ENCODE measurements at places on chromosomes 16 and 17.

DNA sequence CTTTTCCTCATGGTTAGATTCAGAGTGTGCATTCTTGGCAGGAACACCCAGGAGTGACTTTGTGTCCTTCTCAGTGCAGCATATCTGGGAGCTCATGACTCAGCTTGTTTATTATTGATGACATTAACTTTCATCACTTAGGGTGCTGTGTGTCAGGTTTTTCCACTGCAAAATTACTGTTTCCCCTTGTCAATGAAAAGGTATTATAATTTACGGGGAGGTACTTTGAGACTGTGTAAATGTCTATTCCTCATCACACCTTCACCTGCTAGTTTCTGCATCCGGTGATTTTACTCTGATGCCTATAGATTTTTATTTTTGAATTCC, 50.5 kb downstream of the WWP2 start:
- no peaks in the 10 kb centered on the region for H3K4me1 ChIP-seq
- no peaks in the 10 kb centered on the region for H3K27me3 ChIP-seq
- peaks cover 6% of the 10 kb centered on the region for H3K36me3 ChIP-seq
- H3K27ac ChIP-seq, result no peak overlapping the region
- DNase-seq, result no peak

GRCh38 chr17:17097763-17098345, 55.6 kb downstream of the MPRIP start:
- no peak overlapping the region for H3K4me3 ChIP-seq
- H3K4me1 ChIP-seq, result no peaks in the 10 kb centered on the region
- no peak overlapping the region for H3K27ac ChIP-seq
- no peak for DNase-seq

DNA sequence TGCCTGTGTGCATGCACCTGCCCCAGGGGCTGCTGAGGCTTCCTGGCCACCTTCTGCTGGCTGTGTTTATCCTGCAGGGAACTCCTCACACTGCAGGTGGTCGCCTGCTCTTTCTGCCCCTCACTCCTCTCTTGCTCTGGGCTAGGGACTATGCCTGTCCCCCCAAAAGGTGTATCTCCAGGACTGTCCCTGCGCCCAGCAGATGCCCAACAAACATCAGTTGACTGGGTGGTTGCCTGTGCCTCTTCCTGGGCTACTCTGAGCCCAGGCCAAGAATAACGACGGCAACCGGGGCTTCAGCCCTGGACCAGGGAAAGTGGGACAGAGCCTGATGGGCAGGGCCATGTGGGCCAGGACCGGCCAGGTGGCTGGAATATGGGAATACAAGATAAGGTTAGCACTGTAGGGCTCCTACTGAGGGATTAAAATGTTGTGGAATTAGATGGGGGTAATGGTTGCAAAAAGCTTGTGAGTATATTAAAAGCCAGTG, 55.4 kb downstream of the VAC14 start:
- peaks cover 3% of the 10 kb centered on the region for H3K36me3 ChIP-seq
- H3K4me3 ChIP-seq, result no peak overlapping the region
- H3K27me3 ChIP-seq, result no peaks in the 10 kb centered on the region
- no peak for DNase-seq
- no peak overlapping the region for H3K27ac ChIP-seq

- H3K4me1 ChIP-seq, result peaks cover 12% of the 10 kb centered on the region
- H3K4me3 ChIP-seq, result no peak overlapping the region
- DNase-seq, result no peak
- H3K36me3 ChIP-seq, result peaks cover 9% of the 10 kb centered on the region
- H3K27ac ChIP-seq, result no peak overlapping the region
Observed at GRCh38 chr17:75695830-75696271, 25.4 kb upstream of the ITGB4 start.

DNA sequence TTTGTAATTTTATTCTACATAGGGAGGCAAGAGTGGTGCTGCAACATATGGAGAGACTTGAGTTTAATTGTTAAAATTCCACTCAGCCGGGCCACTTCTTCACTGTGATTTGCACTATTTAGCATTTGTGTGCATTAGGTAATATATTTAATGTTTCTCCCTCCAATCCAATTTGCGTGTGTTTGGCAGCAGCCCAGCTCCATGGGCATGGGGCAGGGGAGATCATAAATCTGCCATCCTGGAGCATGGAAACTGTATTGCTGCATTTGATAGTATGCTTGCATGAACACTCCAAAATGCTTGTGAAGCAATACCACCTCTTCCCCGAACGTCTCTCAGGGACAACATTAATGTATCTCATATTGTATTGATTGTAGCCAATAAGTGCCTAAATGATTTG, 339.1 kb upstream of the RBFOX1 start:
- H3K27me3 ChIP-seq, result no peaks in the 10 kb centered on the region
- DNase-seq, result no peak
- no peak overlapping the region for H3K27ac ChIP-seq
- no peaks in the 10 kb centered on the region for H3K36me3 ChIP-seq
- no peak overlapping the region for H3K4me3 ChIP-seq

DNA sequence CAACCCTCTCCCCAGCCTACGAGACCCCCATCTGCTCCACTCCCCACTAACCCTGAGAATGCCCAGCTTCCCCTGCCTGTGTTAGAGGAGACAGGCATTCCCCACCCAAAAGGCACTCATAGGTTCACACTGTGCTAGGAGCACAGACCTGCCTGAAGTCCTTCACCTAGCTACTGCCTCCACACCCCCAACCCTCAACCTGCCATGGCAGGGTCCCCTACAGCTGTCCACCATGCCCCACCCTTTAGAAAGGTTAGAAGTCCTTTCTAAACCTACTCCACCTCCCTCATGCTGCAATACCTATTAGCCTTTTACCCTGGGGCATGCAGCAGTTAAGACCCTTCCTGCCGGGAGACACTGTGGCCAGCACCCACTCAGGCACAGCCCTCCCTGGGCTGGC, 9.1 kb downstream of the SRCIN1 start:
- no peaks in the 10 kb centered on the region for H3K36me3 ChIP-seq
- peaks cover 95% of the 10 kb centered on the region for H3K27me3 ChIP-seq
- DNase-seq, result no peak

DNA sequence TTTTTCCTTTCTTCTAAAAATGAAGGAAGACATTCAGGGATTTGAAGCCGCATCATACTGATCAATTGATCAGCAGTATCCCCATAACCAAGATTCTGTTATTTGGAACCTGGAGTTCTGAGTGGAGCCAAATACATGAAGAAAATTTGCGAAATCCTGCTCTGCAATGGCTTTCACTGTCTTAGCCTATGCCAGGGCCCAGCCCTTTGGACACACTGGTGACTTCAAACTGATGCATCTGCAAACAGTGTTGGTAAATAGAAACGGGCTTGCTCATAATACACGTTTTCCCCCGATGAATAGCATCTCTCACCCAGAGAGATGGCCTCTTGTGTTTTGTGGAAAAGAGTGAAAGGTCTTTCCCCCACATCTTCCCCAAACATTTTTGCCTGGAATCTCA, 87.6 kb upstream of the TOX3 start:
- H3K4me3 ChIP-seq, result no peak overlapping the region
- H3K27ac ChIP-seq, result no peak overlapping the region
- no peaks in the 10 kb centered on the region for H3K4me1 ChIP-seq
- no peaks in the 10 kb centered on the region for H3K27me3 ChIP-seq
- DNase-seq, result no peak

GRCh38 chr17:15289285-15290183, 24.4 kb upstream of the PMP22 start:
- H3K27me3 ChIP-seq, result peaks cover 16% of the 10 kb centered on the region
- no peak overlapping the region for H3K4me3 ChIP-seq
- H3K27ac ChIP-seq, result no peak overlapping the region

GRCh38 chr17:31415004-31415454, 23.6 kb downstream of the RAB11FIP4 start:
- H3K4me1 ChIP-seq, result no peaks in the 10 kb centered on the region
- no peak overlapping the region for H3K4me3 ChIP-seq
- no peaks in the 10 kb centered on the region for H3K36me3 ChIP-seq
- no peak overlapping the region for H3K27ac ChIP-seq
- DNase-seq, result no peak

DNA sequence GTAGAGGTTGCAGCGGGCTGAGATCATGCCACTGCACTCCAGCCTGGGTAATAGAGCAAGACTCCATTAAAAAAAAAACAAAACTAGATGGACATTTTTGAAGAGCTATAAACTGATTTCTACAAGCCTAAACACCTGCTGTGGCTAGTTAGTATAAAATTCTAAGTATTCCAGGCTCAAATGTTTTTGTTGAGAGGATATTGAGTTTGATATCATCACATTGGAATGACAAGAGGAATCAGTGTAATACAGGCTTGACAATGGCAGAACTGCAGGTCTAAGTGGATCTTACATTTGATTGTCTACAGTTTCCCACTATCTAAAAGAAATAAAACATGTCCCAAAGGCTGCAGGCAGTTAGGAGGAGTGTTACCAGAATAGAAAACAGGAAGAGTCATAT, 23.9 kb upstream of the DLX3 start:
- peaks cover 41% of the 10 kb centered on the region for H3K27me3 ChIP-seq
- DNase-seq, result no peak
- no peak overlapping the region for H3K4me3 ChIP-seq
- no peaks in the 10 kb centered on the region for H3K36me3 ChIP-seq
- no peak overlapping the region for H3K27ac ChIP-seq

DNA sequence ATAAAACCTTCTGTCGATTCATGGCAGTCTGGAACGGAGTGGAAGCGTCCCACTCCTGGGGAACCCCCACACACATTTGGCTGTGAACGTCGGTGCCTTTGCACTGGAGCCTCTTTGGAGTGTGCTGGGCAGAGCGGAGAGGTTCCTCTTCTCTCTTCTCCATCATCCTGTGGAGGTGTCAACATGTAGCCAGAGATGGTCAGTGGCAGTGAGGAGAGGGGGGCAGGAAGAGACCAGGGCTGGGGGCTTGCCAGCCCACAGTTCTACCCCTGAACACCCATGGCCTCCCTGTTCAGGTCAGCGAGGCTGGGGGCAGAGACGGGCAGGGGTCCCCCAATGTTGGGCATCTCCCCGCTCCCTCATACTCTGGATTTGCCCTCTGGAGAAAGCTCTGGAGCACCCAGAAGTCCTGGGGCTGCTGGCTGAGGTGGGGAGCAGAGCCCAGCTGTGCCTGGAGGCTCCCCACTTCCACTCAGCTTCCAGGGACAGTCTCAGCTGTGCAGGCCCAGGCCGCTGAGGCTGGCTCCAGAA, 223.7 kb downstream of the SEC14L1 start:
- no peak overlapping the region for H3K4me3 ChIP-seq
- H3K27me3 ChIP-seq, result peaks cover 7% of the 10 kb centered on the region
- no peaks in the 10 kb centered on the region for H3K36me3 ChIP-seq
- H3K4me1 ChIP-seq, result peaks cover 25% of the 10 kb centered on the region

DNA sequence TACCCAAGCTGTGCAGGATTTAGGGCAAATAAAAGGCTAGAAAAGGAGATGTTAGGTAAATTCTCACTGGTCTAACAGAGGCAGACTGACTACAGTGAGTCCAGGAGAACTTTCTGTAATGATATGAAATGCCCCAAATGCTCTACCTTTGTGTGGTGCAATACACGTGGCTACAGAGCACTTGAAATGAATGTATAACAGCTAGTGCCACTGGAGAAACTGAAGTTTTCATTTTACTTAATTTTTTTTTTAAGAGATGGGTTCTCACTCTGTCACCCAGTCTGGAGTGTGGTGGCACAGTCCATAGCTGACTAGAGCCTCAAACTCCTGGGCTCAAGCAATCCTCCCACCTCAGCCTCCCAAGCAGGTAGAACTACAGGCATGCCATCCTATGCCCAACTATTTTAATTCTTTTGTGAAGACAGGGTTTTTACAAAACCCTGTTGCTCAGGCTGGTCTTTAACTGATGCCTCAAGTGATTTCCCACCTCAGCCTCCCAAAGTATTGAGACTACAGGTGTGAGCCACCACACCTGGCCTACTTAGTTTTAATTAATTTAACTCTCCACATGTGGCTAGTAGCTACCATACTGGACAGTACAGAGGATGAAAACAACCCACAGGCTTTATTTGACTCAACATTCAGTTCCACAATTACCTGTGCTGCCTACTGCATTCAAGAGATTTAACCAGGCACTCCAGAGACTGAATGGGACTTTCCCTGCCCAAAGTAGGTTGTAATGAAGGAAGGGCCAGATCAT, 84.8 kb upstream of the PLEKHM1 start:
- DNase-seq, result no peak
- H3K27ac ChIP-seq, result no peak overlapping the region
- no peaks in the 10 kb centered on the region for H3K27me3 ChIP-seq
- H3K36me3 ChIP-seq, result peaks cover 3% of the 10 kb centered on the region

DNA sequence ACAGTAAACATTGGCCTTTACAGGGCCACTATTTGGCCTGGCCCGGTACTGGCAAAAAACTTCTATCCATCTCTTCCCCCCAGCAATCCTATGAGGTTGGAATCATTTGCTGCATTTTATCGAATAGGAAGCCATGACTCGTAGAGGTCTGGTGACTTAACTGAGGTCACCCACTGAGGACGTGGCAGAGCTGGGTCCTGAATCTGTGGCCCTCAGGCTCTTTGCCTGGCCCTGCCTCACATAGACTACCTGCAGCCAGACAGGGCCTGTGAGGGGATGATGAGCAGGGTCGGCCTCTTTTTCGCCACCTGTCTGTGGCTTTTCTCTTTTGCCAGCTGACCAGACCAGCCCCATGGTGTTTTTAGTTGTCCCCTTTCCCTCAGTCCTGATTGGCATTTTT, 1.9 kb downstream of the PPP4C start:
- DNase-seq, result no peak
- H3K36me3 ChIP-seq, result peaks cover 46% of the 10 kb centered on the region
- no peaks in the 10 kb centered on the region for H3K27me3 ChIP-seq
- H3K27ac ChIP-seq, result no peak overlapping the region
- H3K4me1 ChIP-seq, result peaks cover 52% of the 10 kb centered on the region

GRCh38 chr16:83300326-83300725, 507.5 kb upstream of the HSBP1 start:
- DNase-seq, result no peak
- H3K27me3 ChIP-seq, result no peaks in the 10 kb centered on the region
- H3K27ac ChIP-seq, result no peak overlapping the region
- H3K4me1 ChIP-seq, result no peaks in the 10 kb centered on the region
- H3K36me3 ChIP-seq, result no peaks in the 10 kb centered on the region
- no peak overlapping the region for H3K4me3 ChIP-seq

- H3K36me3 ChIP-seq, result no peaks in the 10 kb centered on the region
- H3K27ac ChIP-seq, result no peak overlapping the region
- DNase-seq, result no peak
- no peaks in the 10 kb centered on the region for H3K27me3 ChIP-seq
- no peak overlapping the region for H3K4me3 ChIP-seq
- no peaks in the 10 kb centered on the region for H3K4me1 ChIP-seq
Observed at GRCh38 chr16:19281246-19281645, 4.3 kb upstream of the CLEC19A start.

GRCh38 chr16:79994418-79994817, 393.9 kb upstream of the MAF start:
- no peaks in the 10 kb centered on the region for H3K4me1 ChIP-seq
- no peak overlapping the region for H3K4me3 ChIP-seq
- no peaks in the 10 kb centered on the region for H3K36me3 ChIP-seq
- no peak overlapping the region for H3K27ac ChIP-seq
- DNase-seq, result no peak

- H3K4me3 ChIP-seq, result no peak overlapping the region
- H3K36me3 ChIP-seq, result no peaks in the 10 kb centered on the region
- H3K27me3 ChIP-seq, result no peaks in the 10 kb centered on the region
- H3K27ac ChIP-seq, result no peak overlapping the region
- DNase-seq, result no peak
Observed at GRCh38 chr17:15398736-15399331, 57.4 kb upstream of the TEKT3 start.
